NCI-H524 treated with DMSO at 0.1 percent for 48 hours (cell line): ENCODE measurements at places on chromosomes 2 and 18.
A peak's percentile ranks its signal among the peaks of the same experiment; 100 is the strongest.

GRCh38 chr18:48991676-48992075, 40.9 kb upstream of the SMAD7 start:
- DNase-seq, result no peak

- DNase-seq, result no peak
These were observed 752 bp downstream of the ASTL start for GRCh38 chr2:96137321-96138178.

GRCh38 chr2:101124643-101125366, 26.4 kb downstream of the TBC1D8 start:
- no peak for DNase-seq

GRCh38 chr2:162230761-162231160, 12.5 kb downstream of the FAP start:
- DNase-seq, result no peak

DNA sequence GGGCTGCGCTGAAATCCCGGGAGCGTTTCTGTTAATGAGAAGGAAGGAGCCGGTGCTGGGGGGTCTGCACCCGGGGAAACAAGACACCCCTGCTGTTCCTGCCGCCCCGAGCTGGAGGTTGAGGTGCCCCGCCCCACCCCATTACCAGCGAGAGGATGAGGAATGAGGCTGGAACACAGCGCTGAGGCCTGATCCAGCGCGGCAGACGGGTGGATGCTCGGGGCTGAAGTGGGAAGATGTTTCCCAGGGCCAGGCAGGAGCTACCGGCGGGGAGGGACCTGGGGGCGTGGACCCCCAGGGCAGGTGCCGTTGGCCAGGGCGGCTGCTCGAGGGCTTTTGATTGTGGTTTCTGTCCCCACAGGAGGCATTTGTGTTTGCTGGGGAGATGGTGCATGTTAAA, 134.3 kb upstream of the CTDP1 start:
- no peak for DNase-seq

GRCh38 chr2:191565647-191566198, 112.2 kb upstream of the NABP1 start:
- no peak for DNase-seq

DNA sequence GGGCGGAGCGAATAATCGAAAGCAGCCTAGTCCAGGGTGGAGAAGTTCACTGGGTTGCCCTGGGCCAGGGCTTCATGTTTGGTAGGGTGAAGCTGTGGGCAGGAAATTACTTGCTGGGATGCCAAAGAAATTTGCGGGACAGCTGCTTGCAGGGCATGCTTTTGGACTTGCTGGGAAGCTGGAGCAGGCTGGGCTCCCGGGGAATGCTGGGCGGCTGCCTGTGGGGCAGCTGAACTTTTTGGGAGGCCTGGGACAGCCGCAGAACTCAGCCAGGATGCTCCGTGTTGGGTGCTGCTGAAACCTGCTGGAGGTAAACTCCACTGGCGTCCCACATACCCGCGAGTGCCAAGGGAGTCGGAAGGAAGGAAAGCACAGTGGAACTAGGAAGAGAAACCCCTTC, 31.9 kb downstream of the ASB1 start:
- DNase-seq, result no peak

DNA sequence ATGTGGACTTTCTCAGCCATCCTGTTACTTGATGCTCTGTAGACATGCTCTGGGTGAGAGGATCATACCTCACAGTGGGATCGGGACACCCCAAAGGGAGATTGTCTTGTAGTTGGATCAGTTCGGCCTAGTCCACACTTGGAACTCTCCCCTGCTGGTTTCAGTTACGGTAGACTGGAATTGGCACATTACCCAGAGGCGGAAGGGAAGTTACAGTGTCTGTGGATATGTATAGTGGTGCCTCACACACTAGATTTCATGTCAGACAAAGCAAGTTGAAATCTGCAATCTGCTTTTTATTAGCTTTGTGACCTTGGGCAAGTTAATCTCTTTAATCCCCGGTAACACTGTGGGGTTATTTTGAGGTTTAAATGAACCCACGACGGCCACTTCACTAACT, 16.2 kb upstream of the CTAGE1 start:
- DNase-seq, result peak; percentile 29

DNA sequence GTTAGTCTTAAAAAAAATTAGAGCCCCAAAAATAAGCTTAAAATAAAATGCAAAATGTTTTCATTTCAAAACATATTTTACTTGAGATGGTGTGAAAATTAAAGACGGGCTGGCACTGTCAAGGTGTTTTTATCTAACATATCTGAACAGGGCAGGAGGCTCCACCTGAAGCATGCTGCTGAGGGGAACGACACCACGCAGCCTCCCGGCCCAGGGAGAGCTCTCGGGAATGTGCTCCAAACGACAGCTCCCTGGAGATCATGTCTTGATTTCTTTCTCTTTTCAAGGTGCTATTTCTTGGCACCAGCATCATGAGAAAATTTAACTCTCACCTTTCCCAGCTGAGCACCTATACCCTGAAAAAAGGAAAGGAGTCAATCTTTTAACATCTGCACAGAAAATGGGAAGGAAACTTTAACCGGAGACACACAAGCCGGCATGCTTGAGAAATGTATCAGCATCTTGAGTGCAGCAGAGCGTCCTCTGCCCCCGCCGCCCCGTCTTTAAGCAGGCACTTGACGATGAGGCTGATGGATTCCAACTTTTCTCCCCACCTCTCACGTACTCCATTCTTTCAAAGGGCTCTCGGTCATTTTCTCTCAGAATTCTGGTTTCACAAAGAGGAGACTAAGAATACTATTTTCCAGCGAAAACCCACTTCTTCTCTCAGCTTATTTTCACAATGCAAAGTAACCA, 56.6 kb downstream of the EIPR1 start:
- DNase-seq, result no peak

- DNase-seq, result no peak
These were observed 23.6 kb upstream of the NMS start for GRCh38 chr2:100446696-100447095.

GRCh38 chr2:236526455-236527158, 43.0 kb upstream of the ACKR3 start:
- DNase-seq, result no peak

DNA sequence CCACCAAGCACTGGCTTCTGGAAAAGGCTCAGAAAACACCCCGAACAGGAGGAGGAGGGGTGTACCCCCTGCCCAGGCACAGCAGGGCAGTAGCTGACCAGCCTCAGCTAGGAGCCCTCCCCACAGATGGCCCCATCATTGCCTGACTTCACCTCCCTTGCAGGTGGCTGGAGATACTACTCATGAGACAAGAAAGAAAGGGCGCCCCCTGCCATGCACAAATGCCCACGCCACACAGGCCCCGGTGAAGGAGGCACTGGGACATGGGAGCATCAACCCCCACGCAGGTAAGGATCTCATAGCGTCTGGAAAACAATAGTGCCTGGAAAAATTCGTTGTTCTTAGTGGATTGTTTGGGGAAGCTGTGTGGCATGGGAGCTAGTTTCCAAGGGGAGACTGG, 240.6 kb downstream of the TFCP2L1 start:
- no peak for DNase-seq

- DNase-seq, result no peak
These were observed 114.6 kb downstream of the FMNL2 start for GRCh38 chr2:152449578-152449977.

DNA sequence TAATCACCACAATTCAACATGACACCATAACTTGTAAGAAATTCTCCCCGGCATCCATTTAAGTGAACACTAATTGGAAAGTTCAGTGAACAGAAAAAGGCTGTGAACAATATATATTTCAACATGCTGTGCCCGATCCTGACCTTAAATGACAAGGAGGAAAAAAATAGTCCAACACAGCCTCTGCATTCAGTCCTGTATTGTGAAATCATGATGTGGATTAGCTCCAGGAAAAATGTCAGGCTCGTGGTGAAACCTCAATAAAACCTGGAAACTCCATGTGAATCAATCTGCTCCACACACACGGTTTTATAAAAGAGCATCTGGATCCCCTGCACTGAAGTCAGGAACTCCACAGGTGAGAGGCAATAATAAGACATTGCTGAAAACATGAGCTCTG, 145.4 kb upstream of the SPOPL start:
- DNase-seq, result no peak

DNA sequence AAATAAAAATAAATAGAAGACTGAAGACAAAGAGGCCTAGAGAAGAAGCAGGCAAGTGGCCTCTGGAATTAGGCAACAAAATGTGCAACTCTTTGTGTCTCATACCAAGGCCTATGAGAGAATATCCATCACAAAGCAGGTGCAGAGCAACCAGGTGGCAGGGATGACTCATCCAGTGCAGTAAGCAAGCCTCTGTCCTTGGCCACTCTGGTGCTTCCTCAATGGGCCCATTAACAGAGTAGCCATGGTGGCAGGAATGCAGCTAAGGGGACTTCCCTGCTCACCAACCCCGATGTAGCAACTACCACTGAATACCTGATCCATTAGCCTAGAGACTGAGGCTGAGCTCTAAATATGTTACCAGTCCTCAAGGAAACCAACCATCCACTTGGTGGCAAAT, 11.0 kb upstream of the EPG5 start:
- no peak for DNase-seq

DNA sequence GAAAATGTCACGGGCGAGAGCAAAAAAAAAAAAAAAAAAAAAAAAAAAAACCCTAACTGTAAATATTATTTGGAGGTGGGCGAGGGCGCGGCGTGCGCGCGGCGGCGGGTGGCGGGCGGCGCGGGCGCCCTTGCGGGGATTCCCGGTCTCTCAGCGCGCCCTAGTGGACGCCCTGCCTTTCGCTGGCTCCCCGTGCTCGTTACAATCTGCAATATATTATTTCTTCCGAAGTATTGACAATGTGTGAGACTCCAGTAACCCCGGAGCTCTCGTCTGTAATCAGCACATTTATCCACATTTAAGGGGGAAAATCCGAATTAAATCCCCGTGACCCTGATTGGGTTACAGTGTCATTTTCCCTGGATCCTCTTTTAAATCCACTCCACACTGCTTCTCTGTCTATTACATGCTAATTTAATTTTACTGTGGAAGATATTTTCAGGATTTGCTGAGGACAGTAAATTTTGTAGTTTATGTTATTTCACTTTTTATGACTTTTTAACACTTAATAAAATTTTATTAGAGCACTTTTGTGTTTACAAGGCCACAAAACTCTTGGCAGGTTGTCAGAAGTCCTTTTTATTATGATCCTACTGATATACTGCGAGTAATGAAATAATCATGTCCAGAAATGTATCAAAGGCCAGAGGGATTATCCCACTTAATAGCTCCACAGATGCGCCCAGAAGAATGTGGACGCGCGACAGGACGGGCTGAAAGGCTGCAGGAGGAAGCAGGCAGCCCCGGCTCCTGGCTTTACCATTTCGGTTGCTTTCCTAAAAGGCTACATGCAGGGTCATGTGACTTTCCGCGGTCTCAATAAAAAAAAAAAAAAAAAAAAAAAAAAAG, 369.1 kb downstream of the MTX2 start:
- no peak for DNase-seq

- no peak for DNase-seq
These were observed 127.5 kb upstream of the MMADHC start for GRCh38 chr2:149715005-149715592.

DNA sequence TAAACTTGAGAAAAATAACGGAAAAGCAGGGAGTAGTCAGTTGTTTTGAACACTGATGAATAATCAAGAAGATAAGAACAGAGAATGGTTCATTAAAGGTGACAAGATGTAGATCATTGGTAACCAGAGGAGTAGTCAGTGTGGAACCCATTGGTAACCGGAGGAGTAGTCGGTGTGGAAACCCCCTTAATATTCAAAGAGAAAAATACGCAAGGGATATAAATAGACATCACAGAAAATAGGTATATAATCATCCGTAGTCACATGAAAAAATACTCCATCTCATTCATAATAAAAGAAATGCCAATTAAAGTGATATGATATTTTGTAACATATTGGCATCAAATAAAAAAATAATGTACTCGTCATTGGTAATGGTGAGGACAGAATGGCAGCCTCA, 70.6 kb upstream of the EPAS1 start:
- DNase-seq, result no peak

GRCh38 chr18:58893388-58894099, 28.9 kb downstream of the ZNF532 start:
- DNase-seq, result no peak

GRCh38 chr2:158984604-158985135, 16.2 kb downstream of the TANC1 start:
- DNase-seq, result peak; percentile 73

GRCh38 chr2:84257831-84258230, 201.2 kb downstream of the SUCLG1 start:
- no peak for DNase-seq

DNA sequence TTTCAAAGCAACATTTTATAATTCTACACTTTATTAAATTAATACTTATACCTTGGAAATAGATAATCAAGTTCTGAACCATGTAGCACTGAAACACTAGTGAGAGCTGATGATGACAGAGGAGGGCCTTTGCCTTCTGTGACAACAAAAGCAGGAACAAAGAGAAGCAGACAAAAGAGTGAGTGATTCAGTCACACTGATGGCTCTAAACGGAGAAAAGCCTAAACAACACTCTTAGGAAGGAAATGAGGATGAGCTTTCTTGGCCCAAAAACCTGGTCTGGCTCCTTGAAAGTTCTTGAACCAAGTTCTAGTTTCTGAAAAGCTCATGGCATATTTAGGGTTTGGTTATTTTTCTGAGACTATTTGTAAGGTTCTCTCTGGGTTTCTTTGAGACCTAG, 271.9 kb downstream of the DPP10 start:
- no peak for DNase-seq

DNA sequence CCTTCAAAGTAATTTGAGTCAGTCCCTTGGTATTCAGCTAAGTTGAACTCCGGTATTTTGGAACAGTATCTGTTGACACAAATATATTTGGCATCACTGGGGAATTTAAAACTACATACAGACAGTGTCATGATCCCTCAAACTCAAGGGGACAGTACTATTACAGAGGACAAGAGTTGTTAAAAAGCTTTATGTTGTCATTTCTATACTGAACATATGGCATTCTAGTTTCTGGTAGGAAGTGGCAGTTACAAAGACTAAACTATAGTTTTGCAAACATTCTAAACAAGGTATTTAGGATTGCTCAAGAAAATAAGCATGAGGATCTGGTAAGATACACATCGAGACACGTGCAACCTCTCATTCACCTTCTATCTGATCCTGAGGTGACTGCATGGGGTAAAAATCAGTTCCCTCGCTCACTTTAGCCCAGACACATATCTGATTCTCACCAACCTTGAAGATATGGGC, 16.6 kb upstream of the CCNYL1 start:
- no peak for DNase-seq

- no peak for DNase-seq
These were observed 97.4 kb upstream of the STK17B start for GRCh38 chr2:196268538-196269338.

GRCh38 chr2:112216167-112216566, 38.7 kb downstream of the ZC3H8 start:
- DNase-seq, result no peak
